Epithelial cell of proximal tubule (primary cell): ENCODE measurements at places on chromosomes 16 and 17.

- no peak for DNase-seq
These were observed 58.5 kb downstream of the HS3ST3B1 start for GRCh38 chr17:14359163-14360020.

- DNase-seq: no peak
These were observed 89.5 kb downstream of the STH start for GRCh38 chr17:46088595-46088994.

DNA sequence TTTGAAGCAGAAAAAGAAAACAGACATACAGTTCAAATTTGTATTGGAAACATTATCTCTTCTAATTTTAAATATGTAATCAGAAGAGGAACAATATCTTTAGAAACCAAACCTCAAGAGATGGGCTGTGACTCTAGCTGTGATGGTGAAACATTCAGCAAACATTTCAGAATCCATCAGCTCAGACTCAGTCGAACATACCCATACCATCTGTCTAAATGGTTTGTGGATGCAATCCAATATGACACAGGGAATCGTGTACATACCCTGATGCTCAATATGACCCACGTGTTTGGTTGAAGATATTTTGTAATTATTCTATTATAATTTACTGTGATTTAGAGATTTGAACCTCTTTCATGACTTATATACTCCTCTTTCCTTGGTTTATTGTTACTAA lies 665.2 kb upstream of the CDH8 start:
- DNase-seq: no peak

GRCh38 chr16:50547340-50548124 lies 664 bp upstream of the NKD1 start:
- no peak for DNase-seq

DNA sequence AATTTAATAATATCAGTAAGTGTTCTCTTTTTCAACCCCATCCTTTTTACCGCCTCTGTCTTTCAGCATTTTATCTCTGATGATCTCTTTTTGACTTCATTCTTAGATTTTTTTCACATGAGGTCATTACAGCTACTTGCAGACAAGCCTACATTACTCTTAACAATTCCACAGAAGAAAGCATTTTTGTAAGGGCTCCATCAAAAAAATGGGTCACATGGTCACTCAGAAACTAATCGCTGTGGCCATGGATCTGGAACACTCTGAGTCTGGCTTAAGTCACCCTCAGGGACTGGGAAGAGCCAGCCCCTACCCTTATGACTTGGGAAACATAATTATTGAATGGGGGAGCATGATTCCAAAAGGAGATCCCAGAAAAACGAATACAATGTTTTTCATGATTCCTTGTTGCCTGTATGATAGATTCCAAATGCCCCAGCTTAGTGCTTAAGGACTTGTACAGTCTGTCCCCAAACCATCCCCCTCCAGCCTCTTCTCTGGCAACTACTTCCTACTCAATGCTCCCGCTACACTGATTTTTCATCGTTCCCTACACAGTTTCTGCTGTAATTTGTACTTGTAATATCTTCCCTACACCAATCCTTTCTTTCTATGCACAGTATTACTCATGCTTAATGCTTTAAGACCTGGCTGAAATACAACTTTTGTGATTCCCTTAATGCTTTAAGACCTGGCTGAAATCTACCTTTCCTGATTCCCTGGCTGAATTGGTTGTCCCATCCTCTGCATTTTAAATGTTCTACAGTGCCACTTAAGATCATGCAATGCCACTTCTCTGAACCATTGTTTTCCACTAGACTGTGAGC lies 457.8 kb downstream of the HS3ST4 start:
- no peak for DNase-seq

- no peak for DNase-seq
These were observed 3.8 kb upstream of the ATP2A3 start for GRCh38 chr17:3968015-3968414.

DNA sequence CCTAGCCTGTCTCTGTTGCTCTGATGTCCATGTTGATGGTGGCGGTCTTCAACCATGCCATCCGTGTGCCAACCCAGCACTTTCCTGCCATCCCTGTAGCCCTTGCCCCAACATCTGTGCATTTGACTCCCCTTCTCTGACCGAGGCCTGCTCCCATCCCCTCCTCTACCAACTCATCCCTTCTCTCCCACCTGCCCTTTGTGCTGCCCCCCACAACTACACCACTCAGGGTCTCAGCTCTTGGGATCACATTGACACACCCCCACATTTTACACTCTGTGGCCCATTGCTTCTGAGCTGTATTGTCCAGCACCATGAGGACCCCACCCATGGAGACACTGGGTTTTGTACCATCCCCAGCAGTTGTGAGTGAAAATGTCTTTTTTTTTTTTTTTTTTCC lies 11.6 kb downstream of the HS3ST3B1 start:
- DNase-seq: no peak

- no peak for DNase-seq
These were observed 32.5 kb downstream of the IST1 start for GRCh38 chr16:71927787-71928186.

DNA sequence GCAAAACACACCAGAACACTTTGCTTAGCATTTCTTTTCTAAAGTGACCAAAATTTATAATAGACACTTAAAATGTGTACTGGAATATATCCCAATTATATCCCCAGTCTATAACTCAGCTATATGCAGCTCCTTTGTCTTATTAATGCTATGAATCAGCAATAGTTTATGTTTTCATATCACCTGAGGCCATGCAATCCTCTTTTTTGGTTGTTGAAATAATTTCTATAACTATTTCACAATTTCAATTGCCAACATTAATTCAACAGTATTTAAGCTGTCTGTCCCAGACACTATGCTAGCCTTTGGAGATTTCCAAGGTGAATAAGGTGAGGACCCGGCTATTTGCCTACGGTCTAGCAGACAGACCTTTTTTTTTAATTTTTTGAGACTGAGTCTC lies 17.2 kb upstream of the BMERB1 start:
- DNase-seq: no peak

GRCh38 chr16:471353-472198 lies 46.1 kb downstream of the RAB11FIP3 start:
- DNase-seq: no peak

DNA sequence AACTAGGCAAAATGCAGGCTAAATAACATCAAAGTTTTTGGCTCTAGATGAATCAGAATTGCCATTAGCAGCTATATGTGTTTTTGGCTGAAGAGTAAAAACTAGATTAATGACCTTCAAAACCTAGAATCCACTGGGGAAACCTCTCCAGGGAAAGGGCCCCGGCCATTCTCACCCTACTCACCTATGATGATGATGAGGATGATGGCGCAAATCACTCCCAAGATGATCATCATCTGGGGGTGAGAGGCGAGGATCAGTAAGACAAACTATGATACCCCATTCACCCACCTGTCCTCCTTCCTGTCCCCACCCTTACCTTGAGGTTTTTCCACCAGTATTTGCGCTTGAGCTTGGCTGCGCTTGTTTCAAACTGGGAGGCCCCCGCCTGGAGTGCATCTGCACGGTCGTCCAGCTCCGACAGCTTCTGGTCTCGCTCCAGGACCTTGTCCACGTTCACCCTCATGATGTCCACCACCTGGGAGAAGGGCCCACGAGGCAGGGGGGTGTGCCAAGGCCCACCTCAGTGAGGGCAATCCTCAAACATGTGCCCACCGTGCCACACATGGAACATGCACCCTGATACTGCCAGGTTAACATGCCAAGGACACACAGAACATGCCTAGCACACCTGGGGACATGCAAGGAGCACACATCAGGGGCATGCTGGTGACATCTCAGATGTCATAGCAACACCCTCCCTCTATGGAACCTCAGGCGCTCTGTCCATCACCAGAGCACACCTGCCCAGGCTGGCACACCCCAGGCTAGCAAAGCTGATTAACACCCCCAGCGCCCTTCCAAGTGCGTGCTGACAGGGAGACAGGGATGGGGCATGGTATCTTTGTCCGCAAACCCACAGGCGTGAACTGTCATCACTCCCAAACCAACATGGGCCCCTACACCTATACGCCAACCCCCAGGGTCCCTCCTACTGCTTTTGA lies 1.2 kb downstream of the VAMP2 start:
- no peak for DNase-seq

DNA sequence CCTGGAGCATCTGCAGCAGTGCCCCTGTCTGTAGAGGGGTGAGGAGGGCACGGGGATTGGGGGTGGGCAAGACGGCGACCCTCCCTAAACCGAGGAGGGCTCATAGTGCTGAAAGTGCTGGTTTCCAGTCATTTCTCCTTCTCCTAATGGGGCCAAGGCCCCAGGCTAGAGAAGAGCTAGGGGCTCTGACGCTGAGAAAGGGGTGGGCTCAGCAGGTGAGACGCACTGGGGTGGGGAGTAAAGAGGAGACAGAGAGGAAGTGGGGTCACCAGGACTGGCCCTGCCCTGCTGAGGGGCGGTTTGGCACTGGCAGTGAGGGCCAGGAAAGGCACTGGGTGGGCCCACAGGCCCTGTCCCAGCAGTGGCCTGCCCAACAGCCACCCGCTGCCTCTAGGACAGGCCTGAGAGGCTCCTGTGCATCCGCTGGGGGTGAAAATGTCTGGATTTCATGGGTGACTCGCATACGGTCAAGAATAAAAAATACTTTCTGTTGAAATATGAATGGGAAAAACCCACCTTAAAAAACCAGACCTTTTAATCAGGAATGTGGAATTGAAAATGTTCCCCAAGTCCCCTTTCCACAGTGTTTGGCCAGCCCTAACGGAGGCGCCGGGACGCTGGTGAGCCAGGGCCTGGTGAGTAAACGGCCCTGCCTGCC lies 122.4 kb upstream of the SMURF2 start:
- DNase-seq: no peak

DNA sequence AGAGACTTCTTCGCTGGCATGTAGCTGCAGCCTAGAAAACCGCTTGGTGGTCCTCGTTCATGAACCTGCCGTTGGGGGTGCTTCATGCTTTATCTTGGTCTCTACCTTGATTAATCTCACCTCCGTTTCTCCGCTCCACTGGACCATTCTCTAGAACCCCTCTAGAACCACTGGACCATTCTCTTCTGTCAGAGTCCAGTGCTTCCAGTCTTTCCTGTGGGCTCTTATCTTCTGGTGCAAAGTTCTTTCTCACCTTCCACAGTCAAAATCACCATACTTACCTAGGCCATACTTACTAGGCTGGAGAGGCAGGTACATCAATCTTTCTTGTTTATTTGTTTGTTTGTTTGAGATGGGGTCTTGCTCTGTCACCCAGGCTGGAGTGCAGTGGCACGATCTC lies 71.4 kb downstream of the PITPNC1 start:
- DNase-seq: no peak

DNA sequence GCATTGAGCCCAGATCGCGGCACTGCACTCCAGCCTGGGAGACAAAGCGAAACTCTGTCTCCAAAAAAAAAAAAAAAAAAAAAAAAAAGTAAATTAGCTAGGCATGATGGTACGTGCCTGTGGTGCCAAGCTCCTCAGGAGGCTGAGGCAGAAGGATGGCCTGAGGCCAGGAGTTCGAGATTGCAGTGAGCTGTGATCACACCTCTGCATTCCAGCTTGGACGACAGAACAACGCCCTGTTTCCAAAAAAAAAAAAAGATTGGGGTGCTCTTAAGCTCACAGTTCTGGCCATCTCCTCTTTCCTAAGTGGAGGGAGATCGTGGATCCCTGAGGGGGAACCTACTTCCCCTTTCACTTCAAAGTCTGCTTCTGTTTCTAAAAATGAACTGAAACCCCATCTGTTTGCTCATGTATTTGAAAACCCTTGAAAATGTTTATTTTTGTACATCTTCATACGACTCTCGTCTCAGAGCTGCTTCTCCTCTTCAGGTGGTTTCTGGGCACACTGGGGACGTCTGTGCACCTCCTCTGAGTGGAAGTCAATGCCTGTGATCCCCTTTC lies 138.8 kb downstream of the PRKCA start:
- no peak for DNase-seq

DNA sequence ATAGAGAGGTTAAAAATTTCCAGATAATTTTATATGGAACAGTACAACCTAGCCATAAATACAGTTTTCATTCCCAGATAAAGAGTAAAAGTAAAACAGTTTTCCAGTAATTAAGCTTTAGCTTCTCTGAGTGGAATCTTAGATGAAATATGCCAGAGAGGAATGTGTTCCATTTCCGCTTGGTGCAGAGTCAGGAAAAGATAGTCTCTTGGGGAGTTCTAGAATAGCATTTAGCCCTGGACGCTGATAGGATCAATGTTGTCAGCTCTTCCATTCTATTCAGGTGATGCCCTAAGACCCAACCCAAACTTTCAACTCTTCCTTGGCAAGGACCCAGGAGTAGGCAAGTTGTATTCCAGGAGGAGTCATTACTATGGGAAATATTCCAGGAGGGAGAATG lies 30.9 kb upstream of the ABCA3 start:
- DNase-seq: no peak

GRCh38 chr17:18161207-18162145 lies 22.2 kb upstream of the ALKBH5 start:
- no peak for DNase-seq

GRCh38 chr16:27242868-27243590 lies 25.5 kb downstream of the NSMCE1 start:
- DNase-seq: peak; percentile 74

- DNase-seq: no peak
These were observed at the start of gene NAGLU for GRCh38 chr17:42536048-42536371. TSS of gene NAGLU (plus strand) at chr17:42536241. CDS start at chr17:42536273, 32 bp downstream.

DNA sequence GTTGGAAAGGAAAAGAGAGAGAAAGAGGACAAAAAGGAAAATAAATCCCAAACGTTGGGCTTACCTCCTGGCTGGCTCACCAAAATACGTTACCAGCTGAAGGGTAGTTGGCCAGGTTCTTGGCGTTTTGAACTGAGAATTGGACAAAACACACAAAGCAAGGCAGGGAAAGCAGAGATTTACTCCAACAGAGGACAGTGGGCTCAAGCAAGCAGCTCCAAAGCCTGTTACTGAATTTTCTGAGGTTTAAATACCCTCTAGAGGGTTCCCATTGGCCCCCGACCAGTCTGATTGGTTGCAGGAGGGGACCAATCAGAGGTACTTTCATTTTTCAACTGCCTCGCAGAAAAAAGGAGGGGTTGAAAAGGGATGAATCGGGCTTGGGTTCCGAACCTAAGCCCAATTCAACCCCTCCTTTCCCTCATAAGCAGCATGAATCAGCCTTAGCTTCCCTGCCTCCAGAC lies 55.6 kb upstream of the ALOX12 start:
- DNase-seq: no peak

GRCh38 chr16:78217276-78217675 lies 117.8 kb downstream of the WWOX start:
- no peak for DNase-seq

GRCh38 chr17:11278992-11279270 lies 37.9 kb downstream of the SHISA6 start:
- no peak for DNase-seq

GRCh38 chr17:56751145-56751738 lies 82.5 kb downstream of the C17orf67 start:
- no peak for DNase-seq

DNA sequence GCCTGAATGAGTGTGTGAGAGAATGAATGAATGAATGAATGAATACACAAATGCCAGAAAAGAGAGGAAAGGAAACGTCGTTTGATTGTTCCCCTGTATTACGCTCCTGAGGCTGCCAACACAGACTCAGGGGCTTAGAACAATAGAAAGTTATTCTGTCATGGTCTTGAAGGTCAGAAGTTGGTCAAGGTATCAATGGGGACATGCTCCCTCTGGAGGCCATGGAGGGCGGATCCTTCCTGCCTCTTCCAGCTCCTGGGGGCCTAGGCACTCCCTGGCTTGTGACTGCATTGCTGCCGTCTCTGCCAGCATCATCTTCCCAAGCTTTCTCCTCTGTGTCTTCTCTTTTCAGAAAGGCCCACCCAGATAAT lies 1.5 kb upstream of the SLC38A8 start:
- no peak for DNase-seq

- no peak for DNase-seq
These were observed 21.3 kb downstream of the CYLD start for GRCh38 chr16:50763211-50763610.
